Naive thymus-derived CD8-positive, alpha-beta T cell (primary cell): ENCODE measurements at places on chromosomes 13 and 19.

GRCh38 chr13:23724196-23724970, 154.2 kb downstream of the TNFRSF19 start:
- DNase-seq: no peak

- DNase-seq: no peak
Measured at GRCh38 chr13:32587811-32588170, 1.5 kb downstream of the PDS5B start.

GRCh38 chr19:1014161-1015060, 6.5 kb downstream of the TMEM259 start:
- DNase-seq: no peak

DNA sequence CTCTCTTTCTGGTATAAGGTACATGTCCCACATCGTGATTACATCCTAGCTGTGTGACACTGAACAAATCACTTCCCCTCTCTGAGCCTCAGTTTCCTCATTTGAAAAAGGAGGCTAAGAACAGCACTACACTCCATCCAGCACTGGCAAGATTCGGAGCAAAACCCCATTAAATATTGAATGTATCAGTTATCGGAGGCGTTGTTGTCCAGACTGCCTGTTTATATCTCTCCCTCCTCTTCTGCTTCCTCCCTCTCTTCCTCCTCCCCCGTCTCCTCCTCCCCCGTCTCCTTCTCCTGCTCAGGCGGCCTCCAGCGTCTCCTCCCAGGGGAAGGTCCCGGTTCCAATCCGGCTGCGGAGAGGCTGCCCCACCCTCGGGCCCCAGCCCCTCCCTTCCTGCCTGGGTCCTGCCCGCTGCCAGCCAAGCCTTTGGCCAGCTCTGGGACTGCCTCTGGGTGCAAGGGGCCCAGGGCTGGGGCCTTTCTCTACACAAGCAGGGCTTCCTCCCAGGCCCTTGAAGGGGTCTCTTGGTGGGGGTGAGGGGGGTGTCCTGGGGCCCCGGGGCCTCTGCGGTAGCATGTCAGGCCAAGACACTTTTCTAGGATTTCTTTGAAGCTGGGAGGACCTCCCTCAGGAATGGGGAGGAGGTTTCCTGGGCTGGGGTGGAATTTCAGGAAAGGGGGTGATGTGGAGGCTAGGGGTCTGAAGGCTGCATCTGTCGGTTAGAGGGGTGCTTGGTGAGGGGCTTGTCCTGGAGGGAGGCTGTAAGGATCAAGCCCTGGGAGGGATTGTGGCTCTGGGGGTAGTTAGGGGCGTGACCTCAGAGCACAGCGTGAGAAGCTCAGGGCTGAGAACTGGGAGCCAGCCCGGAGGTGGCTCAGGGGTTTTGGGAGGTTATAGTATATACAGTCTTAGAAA, 1.9 kb downstream of the RRAS start:
- no peak for DNase-seq
